ENCODE measurements at places on chromosomes 7 and 10.

DNA sequence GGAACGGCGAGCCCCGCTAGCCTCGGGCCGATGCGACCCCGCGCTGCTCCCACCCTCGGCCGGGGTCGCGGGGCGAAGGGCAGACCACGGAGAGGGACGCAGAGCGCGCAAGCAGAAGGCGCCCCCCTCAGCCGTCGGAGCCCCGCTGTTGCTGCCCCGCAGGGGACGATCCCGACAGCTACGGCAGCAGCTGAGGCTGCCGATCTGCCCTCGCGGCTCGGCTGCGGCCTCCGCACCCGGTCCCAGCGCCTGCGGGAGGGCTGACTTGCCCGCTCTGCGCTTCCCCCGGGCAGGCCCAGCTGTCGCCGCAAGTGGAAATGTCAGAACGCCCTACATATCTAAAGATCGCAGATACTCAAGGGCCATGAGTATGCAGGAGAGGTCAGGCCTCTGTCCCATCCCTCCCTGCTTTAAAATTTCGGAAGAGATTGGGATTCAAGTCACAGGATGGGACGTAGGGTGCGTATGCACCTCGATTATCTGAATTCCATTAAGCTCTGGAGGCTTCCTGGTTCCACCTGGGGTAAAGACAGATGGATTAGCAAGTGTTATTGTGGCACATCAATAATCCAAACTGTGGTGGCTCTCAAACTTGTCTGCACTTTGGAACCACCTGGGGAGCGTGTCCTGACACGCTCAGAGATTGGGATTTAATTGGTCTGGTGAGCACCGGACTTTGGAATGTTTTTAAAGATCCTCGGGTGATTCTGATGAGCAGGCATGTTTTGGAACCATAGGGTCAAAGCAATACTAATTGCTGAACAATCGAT is at the start of gene CRPPA:
Gene CRPPA, minus strand, starts transcription at position 206 of the 770 bp plus-strand sequence. CDS start 216 bp downstream, outside the sequence.
- no peak for DNase-seq

- DNase-seq: no peak
Observed at GRCh38 chr10:124086097-124086710, 7.2 kb downstream of the CHST15 start.

GRCh38 chr7:130387628-130388403 is 7.5 kb downstream of the CPA1 start:
- DNase-seq: no peak

GRCh38 chr7:104825099-104825498 is 188.9 kb upstream of the KMT2E start:
- no peak for DNase-seq

DNA sequence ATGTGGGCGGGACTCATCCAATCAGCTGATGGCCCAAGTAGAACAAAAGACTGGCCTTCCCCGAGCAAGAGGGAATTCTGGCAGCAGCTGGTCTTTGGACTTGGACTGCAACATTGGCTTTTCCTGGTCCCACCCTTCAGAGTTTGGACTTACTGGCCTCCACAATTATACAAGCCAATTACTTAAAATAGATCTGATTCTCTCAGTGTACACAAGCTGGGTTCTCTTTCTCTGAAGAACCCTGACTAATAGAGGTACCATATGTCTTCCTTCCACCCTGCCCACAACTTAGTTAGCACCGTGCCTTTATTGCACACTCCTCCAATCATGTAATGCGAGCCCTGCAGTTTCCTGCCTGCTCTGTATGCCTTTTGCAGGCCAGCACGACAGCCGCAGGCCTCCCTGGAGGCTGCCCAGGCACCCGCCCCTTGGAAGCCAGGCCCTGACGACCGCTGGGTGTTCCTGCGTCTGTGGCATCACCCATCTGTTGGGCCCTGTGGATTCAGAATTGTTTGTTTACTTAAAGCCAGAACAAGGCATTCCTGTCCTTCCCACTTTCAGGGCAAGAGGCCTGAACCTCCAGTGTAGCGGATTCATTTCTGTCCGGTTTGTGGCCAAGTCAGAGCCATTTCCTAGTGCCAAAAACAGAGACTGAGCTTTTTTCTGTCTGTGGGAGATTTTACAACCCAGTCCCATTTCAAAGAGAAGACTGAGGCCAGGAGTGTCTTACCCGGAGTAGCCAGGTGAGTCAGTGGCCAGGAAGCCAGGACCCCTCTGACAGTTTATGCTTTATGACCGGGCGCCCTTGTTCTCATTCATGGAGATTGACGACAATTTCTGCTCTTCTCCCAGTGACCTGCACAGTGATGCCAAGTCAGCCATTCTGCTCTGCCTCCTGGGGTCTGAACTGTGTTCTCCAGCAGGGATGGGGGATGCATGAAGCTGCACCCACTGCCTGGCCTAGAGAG is 968 bp upstream of the INMT start:
- DNase-seq: no peak

- DNase-seq: peak; percentile 38
Observed at GRCh38 chr7:29976673-29977415, 12.8 kb downstream of the SCRN1 start.

DNA sequence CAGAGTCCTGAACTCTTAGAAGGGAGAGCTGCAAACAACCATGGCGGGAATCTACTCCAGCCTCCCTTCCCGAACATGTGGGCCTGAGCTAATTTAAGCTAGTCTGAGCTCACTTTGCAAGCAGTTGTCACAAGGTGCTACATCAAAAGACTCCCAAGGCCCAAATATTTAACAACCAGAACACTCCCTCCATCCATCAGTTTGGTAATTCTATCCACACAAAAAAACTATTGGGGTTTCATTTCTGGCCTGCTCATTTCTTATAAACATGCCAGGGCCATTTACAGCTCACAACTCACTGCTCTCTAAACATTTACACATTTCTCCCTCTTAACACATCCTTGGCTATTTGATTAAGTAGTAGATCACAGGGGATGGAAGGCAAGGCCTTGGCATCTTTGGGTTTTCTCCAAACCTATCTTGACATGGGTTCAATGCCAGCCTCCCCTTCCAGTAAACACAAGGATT is 263.4 kb downstream of the KCNMA1 start:
- DNase-seq: no peak

GRCh38 chr10:96441322-96441885 is 72.3 kb downstream of the TLL2 start:
- no peak for DNase-seq

GRCh38 chr10:126930883-126931503 is 25.8 kb downstream of the DOCK1 start:
- no peak for DNase-seq

GRCh38 chr10:95835149-95835860 is 72.5 kb upstream of the CC2D2B start:
- no peak for DNase-seq

- DNase-seq: no peak
Observed at GRCh38 chr7:22675421-22675820, 51.6 kb upstream of the IL6 start.
